Epithelial cell of proximal tubule (primary cell): ENCODE measurements at places on chromosomes 6 and 20. TPM values are rescaled to one million over a fixed set of nuclear protein-coding genes. Genes with fewer than 3 reads are reported as not detected.
A peak's percentile ranks its signal among the peaks of the same experiment; 100 is the strongest.

Gene LIN28B
- 0.07 TPM in 1 of 2 replicates, not detected in the other for total RNA-seq

DNA sequence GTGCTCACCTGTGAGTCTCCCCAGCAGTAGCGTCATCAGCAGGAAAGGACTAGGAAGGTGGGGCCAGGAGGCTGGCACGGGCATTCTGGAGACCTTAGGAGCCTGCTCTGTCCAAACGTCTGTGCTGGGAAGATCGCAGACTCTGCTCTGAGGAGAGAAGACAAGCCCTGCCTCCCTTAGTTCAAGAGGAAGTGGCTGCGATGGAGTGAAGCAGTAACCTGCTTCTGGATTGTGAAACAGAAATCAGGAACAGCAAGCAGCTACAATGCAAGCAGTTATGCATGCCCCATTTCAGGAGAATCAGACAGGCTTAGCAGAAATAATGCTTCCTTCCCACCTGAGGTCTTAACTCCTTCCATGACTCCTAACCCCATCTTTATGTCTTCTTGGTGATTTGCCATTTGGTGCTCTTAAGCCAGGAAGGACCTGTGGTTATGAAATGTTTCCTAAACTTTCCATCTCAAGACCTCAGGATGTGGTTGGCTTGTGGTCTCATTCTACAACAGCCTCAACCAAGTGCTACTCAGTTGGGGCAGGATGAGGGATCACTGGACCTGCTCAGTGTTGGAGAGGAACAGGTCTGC, at the start of gene SIRPB1:
TSS of gene SIRPB1 (minus strand) at position 149 of the 584 bp plus-strand sequence. CDS start at position 84, 65 bp downstream.
- peak; percentile 43 for DNase-seq

DNA sequence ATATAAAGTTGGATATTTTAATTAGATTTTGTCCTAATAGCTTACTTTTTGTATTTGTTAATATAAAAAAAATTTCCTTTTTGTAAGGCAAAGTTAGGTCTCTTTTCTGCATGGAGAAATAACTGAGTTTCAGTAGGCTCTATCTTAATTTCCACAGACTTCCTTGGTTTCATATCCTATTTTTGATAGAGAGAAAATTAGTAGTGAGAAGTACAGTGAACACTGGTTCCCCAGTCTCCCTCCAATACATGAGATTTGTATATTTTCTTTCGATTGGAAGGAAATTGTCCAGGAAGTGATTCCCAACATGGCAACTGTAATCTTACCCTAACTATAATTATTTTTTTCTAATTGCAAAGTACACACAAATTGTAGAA, 26.4 kb downstream of the TRIM27 start:
- DNase-seq, result no peak

GRCh38 chr6:166204852-166205650, 37.4 kb upstream of the TBXT start:
- DNase-seq, result no peak

- DNase-seq, result no peak
These were observed 398.6 kb downstream of the KHDRBS2 start for GRCh38 chr6:61887423-61887822.
